Aorta (tissue), 5 donors: ENCODE measurements at places on chromosomes 2 and 18. TPM values are rescaled to one million over a fixed set of nuclear protein-coding genes. Genes with fewer than 3 reads are reported as not detected.
A peak's percentile ranks its signal among the peaks of the same experiment; 100 is the strongest.

- no peak for DNase-seq
- H3K4me3 ChIP-seq = no peak overlapping the region
- peaks cover 2% of the 10 kb centered on the region for H3K36me3 ChIP-seq
- H3K27me3 ChIP-seq = no peaks in the 10 kb centered on the region
- peak overlapping the region; percentile 80 for H3K27ac ChIP-seq
- H3K4me1 ChIP-seq = peaks cover 5% of the 10 kb centered on the region
These were observed 48.5 kb downstream of the MAP4K4 start for GRCh38 chr2:101745711-101746694.

GRCh38 chr2:123073371-123073770, 951.7 kb upstream of the CNTNAP5 start:
- DNase-seq = no peak
- H3K27me3 ChIP-seq = no peaks in the 10 kb centered on the region
- H3K27ac ChIP-seq = no peak overlapping the region
- no peak overlapping the region for H3K4me3 ChIP-seq
- H3K4me1 ChIP-seq = no peaks in the 10 kb centered on the region
- H3K36me3 ChIP-seq = no peaks in the 10 kb centered on the region

GRCh38 chr2:56369316-56369715, 185.5 kb downstream of the CCDC85A start:
- no peaks in the 10 kb centered on the region for H3K4me1 ChIP-seq
- no peaks in the 10 kb centered on the region for H3K36me3 ChIP-seq
- no peaks in the 10 kb centered on the region for H3K27me3 ChIP-seq
- no peak for DNase-seq
- H3K27ac ChIP-seq = no peak overlapping the region
- no peak overlapping the region for H3K4me3 ChIP-seq

DNA sequence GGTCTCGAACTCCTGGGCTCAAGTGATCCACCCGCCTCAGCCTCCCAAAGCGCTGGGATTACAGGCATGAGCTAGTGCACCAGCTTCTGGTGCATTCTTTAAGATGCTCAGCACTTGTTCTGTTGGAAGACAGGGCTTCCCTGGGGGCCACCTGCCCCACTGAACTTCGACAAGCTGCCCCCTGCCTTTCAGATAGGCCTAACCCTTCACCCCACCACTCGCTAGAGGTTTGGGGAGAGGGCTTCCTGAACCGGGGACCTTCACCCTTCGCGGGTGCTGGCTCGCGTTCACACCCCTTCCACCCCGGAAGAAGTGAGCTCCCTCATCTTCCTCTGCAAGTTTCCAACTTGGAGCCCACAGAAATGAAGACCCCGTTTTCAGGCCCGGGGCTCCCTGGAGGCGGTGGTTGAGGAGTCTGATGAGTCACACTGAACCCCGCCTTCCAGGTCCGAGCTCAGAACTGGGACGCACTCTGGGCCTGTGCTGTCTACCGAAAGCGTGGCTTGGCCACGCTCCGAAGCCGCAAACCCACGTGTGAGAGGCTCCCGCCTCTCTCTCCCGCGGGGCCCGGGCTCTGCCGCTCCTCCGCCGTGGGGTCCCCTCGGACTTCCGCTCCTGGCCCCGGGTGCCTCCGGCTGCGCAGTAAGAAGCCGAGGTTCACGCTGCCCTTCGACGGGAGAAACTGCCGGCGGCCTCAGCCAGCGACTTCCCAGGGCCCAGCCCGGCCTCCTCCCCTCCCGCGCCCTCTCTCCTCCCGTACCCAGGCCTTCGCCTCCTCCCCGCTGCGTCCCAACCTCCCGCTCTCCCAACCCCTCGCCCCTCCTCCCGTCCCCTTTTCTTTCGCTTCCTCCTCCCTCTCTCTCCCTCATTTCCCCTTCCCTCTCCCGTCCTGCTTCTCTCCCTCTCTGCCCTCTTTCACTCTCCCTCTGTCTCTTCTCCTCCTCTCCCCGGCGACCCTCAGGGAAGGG, 47.5 kb upstream of the SP3 start:
- H3K27ac ChIP-seq = peak overlapping the region; percentile 97
- no peaks in the 10 kb centered on the region for H3K27me3 ChIP-seq
- DNase-seq = peak; percentile 89
- peak overlapping the region; percentile 33 for H3K4me3 ChIP-seq
- no peaks in the 10 kb centered on the region for H3K4me1 ChIP-seq

- no peak overlapping the region for H3K4me3 ChIP-seq
- no peaks in the 10 kb centered on the region for H3K27me3 ChIP-seq
- DNase-seq = no peak
- H3K4me1 ChIP-seq = no peaks in the 10 kb centered on the region
- H3K27ac ChIP-seq = no peak overlapping the region
These were observed 289.0 kb upstream of the TFPI start for GRCh38 chr2:187842978-187843847.

MYO3B gene
- polyA plus RNA-seq = 0.05 TPM

C2orf80 gene
- not detected for polyA plus RNA-seq
